CD4-positive, alpha-beta T cell treated with Interleukin-4 for 1 hour (primary cell): ENCODE measurements at places on chromosomes 16 and 17.
A peak's percentile ranks its signal among the peaks of the same experiment; 100 is the strongest.

GRCh38 chr17:19417611-19418010 is 6.6 kb downstream of the RNF112 start:
- DNase-seq: no peak

- DNase-seq: no peak
These were observed 584 bp downstream of the PHOSPHO1 start for GRCh38 chr17:49229805-49230600.

DNA sequence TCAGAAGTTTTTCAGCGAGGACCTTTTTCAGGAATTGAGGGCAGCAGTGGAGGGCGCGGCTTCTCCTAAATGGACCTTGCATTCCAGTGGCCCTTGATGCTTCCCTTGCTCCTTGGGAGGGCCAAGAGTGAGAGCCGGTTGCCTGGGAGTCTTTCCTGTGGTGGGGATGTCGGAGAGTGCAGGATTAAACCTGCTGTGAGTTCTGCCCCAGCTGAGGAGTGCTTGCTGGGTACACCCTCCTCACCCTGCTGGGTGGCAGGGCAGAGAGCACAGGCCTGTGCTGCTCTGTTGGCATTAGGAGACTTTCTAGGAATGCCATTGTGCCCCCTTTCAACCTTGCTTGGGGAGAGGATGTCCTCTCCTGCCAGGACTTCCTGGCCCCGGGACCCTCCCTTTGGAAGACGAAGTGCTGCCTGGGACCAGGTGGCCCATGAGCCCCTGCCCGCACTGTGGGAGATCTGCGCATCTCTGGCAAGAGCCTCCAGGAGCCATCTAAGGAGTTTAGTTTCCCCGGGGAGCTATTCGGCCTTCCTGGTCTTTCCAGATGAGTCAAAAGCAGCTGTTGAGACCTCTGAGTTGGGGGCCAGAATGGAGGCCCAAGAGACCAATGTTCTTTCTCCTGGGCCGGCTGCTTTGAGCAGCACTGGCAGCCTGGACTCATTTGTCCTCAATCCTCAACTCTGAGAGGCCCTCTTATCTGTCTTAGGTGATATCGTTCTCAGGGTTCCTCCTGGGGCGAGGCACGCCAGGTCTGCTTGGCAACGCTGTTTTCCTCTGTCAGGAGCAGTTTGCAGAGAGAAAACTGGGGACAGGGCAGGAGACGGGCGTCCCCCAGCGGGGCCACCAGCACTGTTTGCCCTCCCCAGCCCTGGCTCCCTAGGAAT is 5.6 kb downstream of the LLGL2 start:
- no peak for DNase-seq

GRCh38 chr17:49870298-49870697 is 22.4 kb upstream of the TAC4 start:
- DNase-seq: no peak

DNA sequence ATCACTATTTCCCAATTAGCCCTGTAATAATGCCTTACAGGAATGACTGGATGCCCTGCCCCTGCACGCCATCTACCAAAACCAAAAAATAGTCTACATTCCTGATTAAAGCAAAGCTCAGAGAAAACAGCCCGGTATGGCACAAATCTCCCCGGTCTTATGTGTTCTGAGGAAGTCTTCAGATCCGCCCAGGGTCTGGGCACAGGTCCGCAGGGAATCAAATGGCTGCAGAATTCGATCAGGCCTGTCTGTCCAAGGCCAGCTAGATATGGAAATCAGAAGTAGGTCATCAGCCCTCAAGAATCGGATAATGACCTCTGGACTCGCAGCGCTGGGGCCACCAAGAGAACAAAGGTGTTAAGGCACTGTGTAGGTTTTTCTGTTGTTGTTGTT is 171.0 kb downstream of the ZFHX3 start:
- DNase-seq: no peak

DNA sequence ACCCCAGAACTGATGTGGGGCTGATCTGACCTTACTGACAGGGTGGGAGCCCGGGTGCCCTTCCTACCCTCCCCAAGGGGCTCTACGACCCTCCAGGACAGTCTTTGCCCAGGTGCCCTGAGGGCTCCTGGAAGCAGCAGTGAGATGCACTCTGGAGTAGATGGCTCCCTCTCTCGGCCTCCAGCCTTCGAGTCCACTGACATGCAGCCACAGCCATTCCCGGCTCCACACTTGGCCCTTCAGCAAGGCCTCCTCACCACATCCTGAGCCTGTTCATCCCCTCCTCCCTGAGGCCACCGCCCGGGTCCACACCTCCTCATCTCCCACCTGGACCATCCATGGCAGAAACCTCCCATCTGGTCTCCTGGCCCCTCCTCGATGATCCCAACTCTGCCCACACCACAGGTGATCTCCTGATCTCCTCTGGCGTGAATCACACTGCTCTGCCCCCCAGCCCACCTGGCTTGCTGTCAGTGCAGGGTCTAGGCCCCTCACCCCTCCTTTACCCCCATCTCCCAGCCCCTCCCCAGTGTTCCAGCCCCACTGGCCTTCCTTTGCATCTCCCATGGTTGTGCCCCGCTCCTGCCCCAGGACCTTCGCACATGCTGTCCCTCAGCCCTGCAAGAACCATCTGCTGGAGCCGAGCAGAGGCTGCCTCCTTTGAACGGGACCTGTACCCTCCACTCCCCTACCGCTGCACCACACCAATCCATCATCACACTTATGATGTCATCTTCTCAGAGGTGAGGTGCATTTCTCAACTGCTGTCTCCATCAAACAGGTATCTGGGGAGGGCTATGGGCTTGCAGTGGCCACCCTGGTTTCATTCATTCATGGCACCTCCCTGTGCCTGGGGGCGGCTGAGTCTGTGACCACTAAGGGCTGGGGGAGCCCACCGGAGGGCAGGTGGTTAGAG is 44.7 kb downstream of the SOCS1 start:
- no peak for DNase-seq

DNA sequence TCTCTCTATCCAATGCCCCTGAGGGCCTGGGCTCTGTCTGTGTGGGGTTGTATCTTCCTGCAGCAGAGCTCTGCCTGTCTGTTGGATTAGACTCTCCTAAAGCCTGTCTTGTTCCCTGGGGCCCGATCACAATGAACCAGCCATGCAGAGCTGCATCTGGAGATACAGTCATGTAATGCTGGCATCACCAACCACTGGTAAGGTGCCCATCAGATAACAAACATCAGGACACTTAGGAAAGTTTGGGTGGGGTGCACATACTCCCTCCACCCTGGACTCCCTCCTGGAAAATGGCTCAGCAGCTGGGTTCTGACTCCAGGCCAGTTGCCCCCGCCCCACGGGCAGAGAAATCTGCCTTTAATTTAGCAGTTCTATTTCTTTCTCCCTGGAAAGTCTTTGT is 61.3 kb upstream of the BRD7 start:
- DNase-seq: no peak

- DNase-seq: peak; percentile 98
These were observed 37.9 kb upstream of the ARL4D start for GRCh38 chr17:43360739-43361505.

DNA sequence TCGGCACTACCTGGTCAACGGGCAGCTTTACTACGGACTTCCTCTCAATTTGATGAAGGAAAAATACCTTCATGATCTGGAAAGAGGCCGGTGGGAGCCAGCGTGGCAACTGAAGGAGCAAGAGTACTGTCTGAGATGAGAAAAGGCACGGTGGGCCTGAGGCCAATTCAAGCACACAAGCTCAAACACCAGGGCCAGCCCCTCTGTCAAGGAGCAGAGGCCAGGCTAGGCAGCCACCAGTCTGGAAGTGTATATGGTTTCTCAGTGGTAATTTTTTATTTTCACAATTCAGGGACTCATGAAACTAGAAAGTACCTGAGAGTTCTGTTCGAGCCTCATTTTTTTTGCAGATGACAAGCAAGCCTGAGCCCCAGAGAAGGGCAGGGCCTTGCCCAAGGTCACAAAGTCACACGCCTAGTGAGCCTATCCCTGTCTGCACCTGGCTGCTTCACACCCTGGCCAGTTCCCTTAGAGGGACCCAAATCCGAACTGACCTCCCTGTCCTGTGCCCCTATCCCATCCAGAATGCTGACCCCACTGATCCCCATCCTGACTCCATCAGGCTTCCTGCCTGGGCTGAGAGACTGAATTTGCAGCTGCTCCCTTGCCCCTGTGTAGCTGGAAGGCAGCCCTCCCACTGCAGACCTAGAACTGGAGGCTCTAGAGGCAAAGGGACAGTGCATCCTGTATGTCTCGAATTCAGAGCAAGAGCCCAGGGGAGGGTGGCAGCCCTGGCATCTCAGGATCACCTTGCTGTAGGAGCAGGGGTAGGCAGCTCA is 4.8 kb upstream of the TBX2 start:
- DNase-seq: no peak

GRCh38 chr17:18938692-18939023 is 13.3 kb upstream of the SLC5A10 start:
- DNase-seq: no peak

GRCh38 chr17:28940675-28941074 is 10.6 kb downstream of the PHF12 start:
- no peak for DNase-seq

- no peak for DNase-seq
These were observed 17.0 kb downstream of the KSR1 start for GRCh38 chr17:27473190-27473747.

- DNase-seq: peak; percentile 29
These were observed 8.3 kb downstream of the PIK3R6 start for GRCh38 chr17:8859027-8859803.

DNA sequence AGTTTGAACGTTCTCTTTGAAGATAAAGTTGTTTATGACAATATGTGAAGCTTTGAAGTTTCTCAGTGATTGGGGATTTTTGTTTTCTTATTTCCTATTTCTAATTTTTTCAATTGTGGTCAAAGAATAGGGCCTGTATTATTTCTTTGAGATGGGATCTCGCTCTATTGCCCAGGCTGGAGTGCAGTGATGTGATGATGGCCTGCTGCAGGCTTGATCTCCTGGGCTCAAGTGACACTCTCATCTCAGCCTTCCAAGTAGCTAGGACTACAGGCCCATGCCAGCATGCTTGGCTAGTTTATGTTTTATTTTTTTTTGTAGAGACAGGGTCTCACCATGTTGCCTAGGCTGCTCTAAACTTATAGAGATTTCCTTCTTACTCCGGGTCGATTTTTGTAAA is 11.7 kb upstream of the ANKRD40CL start:
- no peak for DNase-seq

GRCh38 chr17:76265624-76266243 is 586 bp downstream of the UBALD2 start:
- peak; percentile 46 for DNase-seq

DNA sequence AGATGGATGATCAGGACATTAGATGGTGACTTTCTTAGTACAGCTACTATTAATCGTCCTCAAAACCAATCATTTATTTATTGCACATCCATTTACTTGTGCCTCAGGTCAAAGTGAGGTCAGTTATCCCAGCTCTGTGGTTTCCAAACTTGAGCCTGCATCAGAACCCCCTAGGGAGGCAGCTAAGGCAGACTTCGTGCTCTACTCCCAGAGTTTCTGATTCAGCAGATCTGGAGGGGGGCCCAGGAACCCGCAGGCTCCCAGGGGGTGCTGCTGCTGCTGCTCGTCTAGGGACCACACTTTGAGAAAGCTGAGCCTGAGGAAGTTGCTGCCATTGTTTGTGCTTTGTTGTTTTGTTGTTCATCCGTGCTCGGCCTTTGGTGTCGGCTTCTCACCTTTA is 44.0 kb upstream of the CLEC18B start:
- DNase-seq: no peak

GRCh38 chr16:66287926-66288325 is 78.6 kb upstream of the CDH5 start:
- no peak for DNase-seq

GRCh38 chr17:77884967-77885641 is 73.4 kb upstream of the TNRC6C start:
- no peak for DNase-seq

DNA sequence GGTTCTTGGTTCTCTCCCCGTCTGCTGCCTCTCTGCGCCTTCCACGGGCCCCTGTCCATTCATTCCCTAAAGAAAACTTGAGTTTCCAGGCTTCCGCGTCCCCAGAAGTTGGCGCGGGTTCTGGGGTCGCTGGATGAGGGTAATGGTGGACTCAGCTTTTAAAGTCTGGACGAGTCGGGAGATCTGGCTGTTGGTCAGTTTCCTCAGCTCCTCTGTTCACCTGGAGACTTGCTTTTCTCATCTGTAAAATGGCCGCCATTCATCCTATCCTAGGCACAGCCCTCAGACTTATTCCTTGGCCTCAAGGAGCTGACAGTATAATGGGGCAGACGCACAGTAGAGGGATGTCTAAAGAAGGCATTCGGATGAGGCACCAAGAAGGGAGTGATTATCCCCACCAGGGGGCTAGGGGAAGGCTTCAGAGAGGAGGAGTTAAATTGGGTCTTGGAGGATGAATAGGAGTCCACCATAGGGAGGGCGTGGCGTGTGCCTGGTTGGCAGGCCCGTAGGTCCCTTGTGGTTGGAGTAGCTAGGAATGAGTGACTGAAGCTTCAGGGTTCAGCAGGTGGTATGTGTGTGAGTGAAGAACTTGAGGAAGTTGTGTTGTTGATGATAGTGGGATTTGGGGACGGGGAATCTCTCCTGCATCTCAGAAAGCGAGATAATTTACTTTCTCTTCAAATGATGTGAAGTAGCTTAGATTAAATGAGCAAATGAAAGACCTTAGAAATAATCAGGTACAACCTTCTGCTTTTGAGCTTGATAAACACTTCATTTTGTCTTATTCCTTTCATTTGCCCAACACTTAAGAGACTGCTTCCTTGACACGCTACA is 652 bp downstream of the VPS35L start:
- peak; percentile 31 for DNase-seq

DNA sequence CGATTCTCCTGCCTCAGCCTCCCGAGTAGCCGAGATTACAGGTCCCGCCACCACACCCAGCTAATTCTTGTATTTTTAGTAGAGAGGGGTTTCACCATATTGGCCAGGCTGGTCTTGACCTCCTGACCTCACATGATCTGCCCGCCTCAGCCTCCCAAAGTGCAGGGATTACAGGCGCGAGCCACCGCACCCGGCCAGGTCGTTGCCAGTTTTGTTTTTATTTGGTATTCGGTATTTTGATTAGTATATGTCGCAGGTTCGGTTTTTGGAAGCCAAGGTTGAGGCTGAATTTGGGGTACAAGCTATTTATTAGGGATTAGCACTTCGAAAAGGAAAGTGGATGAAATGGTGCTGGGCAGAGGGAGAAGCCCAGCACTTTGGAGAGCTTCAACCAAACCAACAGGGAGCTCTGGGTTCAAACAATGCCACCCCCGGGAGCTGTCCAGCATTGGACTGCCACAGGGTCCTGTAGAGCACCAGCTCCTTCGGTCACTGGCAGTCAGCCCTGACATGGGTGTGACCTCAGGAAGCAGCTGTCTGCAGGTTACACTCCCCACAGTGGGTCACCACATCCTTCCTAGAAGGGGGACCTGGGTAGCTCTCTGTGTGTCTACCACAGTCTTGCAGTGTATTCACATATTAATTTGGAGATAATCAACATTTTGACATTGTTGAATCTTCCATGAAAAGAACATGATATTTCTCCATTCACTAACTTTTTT is 1.5 kb upstream of the CLEC10A start:
- peak; percentile 57 for DNase-seq

DNA sequence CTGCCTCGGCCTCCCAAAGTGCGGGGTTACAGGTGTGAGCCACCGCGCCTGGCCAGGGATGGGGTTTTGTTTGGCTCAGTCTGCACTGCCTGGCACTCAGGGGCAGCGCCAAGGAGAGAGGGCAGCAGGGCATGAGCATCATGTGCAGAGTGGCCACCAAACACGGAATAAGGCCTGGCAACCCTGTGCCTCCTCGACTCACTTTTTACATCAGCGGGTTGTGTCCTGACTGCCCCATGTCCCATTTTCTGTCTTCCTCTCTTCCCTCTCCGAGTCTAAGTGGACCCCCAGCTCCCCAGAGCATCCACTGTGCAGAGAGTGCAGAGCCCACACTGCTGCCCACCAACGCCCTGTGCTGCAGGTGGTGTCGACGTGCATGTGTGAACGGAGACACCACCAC is 18.2 kb upstream of the TRAP1 start:
- no peak for DNase-seq
